ENCODE measurements at places on chromosomes 13 and 19.

DNA sequence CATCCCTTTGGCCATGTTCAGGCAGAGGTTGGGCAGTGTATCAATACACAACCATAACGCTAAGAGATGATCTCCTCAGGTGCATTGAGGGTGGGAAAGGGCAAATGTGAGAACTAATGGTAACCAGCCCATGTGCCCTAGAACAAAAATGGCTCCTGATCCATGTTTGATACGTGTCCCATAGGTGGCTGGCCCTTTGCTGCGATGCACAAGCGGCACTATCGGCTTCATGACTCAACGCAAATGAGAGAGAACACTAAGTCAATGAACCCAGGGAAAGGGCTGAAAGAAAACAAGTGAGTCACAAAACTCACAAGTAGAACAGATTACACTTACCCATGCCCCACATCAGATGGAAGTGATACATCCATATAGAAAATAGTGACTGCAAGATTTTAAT, 201.7 kb downstream of the ABCC4 start:
- DNase-seq = no peak

- no peak for DNase-seq
These were observed at the start of gene PTPRH for GRCh38 chr19:55208880-55209692. TSS of gene PTPRH (minus strand) at chr19:55209501. CDS start at chr19:55209433, 68 bp downstream.

DNA sequence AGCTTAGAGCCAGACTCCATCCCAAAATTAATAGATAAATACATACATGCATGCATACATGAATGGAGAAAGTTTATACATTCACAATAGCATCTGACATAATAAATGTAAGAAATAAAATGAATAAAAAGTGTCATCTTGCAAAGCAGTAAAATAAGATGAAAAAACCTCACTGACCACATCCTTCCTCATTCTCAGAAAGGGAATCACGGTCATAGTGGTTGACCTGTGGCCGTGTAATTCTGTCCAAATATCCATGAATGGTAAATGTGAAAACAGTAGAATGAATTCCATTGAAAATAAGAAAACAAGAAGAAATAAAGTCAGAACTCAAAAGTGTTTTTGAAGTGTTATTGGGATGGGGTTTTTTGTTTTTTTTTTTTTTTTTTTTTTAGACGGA, 9.8 kb upstream of the CDC42EP5 start:
- no peak for DNase-seq

- no peak for DNase-seq
These were observed 93.9 kb downstream of the STARD13 start for GRCh38 chr13:33191425-33192210.

- DNase-seq = no peak
These were observed 808 bp downstream of the DNMT1 start for GRCh38 chr19:10193790-10194499.

- no peak for DNase-seq
These were observed 185.4 kb downstream of the KDM4B start for GRCh38 chr19:5154129-5154798.

- DNase-seq = no peak
These were observed 3.4 kb upstream of the WIZ start for GRCh38 chr19:15453091-15453578.

DNA sequence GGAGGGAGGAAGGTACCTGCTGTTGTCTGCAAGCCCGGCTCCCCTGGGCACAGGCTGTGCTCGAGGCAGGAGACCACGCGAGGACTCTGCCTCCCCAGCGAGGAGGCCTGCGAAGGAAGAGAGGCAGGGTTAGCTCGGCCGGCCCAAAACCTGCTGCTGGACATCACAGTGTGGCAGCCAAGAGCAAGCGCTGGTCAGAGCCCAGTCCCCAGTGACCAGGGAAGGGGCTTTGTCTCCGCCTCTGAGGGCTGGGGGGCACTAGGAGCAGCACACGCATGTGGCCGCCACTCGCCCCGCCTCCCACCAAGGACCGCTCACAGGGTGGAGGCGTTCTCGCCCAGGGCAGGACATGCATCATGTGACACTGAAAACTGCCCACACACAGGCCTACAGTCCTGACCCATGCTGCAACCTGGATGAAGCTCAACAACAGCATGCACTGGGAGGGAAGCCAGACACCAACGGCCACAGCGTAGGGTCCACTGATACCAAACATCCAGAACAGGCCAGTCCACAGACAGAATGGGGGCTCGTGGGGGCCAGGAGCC, 8.5 kb downstream of the MIER2 start:
- no peak for DNase-seq

DNA sequence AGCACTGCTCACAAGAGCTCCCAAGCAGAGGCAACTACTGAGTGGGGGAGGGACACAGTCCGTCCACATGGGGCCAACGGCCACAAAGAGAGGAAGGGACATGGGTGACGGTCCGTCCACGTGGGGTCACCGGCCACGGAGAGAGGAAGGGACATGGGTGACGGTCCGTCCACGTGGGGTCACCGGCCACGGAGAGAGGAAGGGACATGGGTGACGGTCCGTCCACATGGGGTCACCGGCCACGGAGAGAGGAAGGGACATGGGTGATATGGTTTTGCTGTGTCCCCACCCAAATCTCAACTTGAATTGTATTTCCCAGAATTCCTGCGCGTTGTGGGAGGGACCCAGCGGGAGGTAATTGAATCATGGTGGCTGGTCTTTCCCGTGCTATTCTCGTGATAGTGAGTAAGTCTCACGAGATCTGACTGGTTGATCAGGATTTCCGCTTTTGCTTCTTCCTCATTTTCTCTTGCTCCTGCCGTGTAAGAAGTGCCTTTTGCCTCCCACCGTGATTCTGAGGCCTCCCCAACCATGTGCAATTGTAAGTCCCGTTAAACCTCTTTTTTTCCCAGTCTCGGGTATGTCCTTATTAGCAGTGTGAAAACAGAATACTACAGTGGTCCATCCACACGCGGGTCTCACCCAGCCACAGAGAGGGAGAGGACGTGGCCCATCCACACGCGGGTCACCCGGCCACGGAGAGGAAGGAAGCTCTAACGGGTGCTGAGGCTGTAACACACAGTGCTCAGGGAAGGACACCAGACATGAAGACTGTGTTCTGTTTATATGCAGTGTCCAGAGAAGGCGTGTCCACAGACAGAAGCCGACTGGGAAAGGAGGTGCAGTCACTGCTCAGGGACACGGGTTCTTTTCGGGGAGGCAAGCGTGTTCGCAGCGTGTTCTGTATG, 48.5 kb downstream of the GAS6 start:
- DNase-seq = no peak

- no peak for DNase-seq
These were observed 13.6 kb downstream of the ZSWIM4 start for GRCh38 chr19:13808856-13809255.

- no peak for DNase-seq
These were observed 10.2 kb downstream of the PPP1R14A start for GRCh38 chr19:38245826-38246498.

GRCh38 chr13:28106976-28107375, 6.6 kb upstream of the FLT3 start:
- DNase-seq = no peak

DNA sequence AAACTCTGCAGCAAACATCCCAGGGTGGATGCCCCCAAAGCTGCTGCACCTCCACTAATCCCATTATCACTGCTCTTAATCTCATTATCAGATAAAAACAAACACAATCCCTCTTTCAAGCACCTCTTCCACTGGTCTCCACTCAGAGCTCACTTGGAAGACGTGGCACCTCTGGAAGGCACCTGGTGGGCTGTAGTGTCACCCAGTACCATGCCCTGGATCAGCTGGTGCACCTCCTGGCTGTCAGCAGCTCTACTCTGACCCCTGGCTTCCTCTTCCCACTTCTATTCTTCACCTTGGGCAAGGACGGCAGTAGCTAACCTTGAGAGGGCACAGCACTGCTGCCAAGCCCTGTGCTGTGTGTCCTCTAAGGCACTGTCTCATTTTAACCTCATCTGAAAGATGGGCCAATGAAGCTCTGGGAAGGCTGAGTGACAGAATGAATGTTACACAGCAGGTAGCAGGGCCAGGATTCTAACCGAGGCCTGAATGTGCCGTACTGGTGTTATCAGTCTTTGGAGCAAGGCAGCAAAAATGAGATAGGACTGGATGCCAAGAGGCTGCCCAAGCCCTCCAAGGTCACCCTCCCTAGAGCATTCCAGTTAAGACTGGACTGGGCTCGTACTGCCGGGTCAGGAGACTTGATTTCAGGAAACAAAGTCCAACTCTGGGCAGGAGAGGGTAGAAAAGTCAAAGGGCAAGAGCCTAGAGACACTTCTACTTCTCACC, 7.4 kb downstream of the BRD4 start:
- no peak for DNase-seq

DNA sequence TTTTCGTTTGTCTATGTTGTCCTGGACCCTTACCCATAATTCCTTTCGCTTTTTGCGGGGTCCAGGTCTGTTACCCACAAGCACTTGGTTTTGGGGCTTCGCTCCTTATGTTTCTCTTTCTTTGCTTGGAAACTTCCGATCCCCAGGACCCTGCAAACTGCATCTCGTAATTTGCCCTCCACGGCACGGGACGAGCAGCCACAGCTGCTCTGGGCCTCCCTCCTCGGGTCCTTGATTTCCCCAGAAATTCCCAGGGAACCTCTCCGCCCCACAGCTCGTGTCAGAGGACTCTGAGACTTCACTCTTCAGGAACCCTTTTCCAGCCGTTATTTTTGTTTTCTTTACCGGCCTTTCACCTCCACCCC, 599 bp downstream of the SNRNP70 start:
- DNase-seq = no peak

GRCh38 chr13:76398425-76398824, 487.8 kb downstream of the KCTD12 start:
- no peak for DNase-seq

DNA sequence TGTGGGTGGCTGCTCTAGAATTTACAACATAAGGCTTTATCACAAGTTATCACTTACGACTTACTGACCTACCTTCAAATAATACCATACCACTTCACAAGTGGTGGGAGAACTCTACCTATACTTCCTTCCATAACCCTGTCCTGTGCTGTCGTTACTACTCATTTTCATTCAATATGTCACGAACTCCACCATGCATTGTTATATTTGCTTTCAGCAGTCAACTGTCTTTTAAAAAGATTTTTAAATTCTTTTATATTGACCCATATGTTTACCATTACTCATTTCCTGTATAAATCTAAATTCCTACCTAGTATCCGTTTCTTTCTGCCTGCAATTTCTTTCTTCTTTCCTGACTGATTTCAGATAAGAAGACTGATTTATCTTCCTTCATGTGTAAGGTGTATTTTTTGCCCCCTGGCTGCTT, 200.0 kb downstream of the KLF12 start:
- DNase-seq = no peak

DNA sequence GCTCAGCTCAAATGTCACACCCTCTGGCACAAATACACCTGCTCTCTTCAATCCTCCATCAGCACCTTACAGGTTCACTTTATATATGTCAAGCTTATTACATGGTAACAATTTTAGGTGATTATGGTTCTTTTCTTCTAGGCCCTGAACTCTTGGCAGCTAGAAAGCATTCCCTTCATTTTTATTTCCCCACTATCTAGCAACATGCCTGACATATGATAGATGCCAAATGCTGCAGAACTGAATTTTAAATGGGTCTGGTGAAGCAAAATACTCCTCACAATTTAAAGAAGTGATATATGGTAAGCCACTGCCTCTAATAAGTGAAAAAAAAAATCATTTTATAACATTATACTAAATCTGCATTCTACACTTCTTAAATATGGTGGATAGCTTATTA, 95.2 kb downstream of the USP12 start:
- DNase-seq = no peak

DNA sequence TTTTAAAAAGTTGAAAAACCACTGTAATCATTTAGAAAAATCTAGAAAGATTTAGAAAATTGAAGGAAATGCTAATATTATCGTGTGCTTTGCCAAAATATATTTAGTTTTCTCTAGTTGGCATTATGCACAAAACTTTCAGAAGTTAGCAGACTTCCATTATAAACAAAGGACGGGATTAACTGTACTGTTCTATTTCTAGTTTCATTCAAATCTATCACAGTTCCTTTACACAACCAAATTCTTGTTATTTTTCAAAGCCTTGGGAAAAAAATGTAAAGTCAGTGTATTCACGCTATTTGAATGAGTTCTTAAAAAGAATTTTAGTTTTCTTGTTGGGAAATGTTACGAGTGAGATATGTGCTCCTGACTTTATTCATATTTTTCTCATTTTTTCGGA, 277.8 kb downstream of the LMO7 start:
- no peak for DNase-seq

DNA sequence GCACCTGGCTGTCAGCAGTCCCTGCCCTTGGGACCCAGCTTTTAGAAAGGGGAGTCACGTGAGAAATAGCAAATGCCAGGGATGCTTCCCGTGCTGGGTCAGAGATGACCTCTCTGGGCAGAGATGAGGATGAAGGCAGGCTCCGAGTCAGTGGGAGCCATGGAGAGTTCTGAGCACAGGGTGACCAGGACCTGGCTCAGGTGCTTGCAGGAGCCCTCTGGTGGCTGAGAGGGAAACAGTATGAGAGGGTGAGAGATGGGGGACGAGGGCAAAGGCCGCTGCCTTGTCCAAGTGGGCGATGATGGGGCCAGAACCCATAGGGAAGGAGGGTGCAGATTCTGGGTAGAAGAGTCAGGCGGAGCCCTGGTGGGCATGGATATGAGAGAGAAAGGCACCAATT, 15.8 kb downstream of the TMED1 start:
- no peak for DNase-seq

GRCh38 chr19:16463991-16464575, 7.7 kb downstream of the EPS15L1 start:
- no peak for DNase-seq

- no peak for DNase-seq
These were observed 66.2 kb downstream of the SLC15A1 start for GRCh38 chr13:98686270-98686669.

DNA sequence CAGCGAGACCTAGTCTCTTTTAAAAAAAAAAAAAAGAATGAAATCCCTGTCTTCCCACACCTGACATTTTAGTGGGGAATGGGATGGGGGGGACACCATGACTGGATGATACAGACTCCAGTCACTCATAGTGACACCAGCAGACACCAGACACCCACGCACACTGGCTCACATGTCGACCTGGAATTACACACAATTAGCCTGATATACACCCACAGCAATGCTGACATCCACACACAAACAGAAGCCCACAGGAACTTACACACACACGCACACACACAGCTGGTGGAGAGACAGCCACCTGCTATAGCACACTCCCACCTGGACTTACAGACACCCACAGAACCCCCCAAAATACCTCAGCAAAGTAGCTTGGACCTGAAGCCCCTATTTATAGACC, 8.3 kb upstream of the NANOS3 start:
- no peak for DNase-seq

- DNase-seq = no peak
These were observed 14.0 kb downstream of the ELF1 start for GRCh38 chr13:41004875-41005693.

- no peak for DNase-seq
These were observed 154.2 kb upstream of the MAB21L1 start for GRCh38 chr13:35630551-35631275.

Data from anterior cingulate cortex (tissue), 58 donors.